ENCODE measurements at places on chromosomes 3 and 15.
A peak's percentile ranks its signal among the peaks of the same experiment; 100 is the strongest.

DNA sequence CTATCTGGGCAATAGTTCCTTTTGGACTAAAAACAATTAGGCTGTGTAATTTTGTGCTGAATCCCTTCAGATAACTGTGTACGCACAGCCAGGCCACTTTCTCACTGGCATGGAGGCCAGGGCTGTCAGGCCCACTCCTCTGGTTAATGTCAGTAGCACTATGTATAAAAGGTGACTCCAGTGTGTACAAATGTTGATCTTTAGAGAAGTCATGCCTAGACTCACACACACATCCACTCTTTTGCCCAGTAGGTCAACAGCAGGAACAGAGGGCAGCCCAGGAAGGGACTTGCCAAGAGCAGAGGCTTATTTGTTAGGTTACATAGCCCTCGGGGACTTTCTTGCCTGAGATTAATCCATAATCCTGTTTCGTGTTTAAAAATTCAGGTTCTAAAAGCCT, 416.6 kb upstream of the WNT5A start:
- no peaks in the 10 kb centered on the region for H3K4me1 ChIP-seq
- DNase-seq: no peak
- no peak overlapping the region for H3K27ac ChIP-seq

DNA sequence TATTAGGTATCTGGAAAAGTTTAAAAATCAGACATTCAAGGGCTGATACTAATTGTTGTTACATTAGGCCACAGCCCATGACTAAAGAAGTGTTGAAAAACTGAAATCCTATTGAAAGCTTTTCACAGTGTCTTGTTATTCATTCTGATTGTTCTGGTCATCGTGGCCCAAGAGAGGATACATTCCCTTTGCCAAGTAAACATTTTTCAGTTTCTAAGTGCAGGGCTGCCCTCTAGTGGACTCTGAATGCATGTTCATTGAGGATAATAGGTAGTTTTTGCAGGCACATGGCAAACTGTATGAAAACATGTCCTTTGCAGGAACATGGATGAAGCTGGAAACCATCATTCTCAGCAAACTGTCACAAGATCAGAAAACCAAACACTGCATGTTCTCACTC, 181.1 kb downstream of the MYRIP start:
- H3K27me3 ChIP-seq: no peaks in the 10 kb centered on the region
- H3K4me1 ChIP-seq: no peaks in the 10 kb centered on the region
- DNase-seq: no peak

DNA sequence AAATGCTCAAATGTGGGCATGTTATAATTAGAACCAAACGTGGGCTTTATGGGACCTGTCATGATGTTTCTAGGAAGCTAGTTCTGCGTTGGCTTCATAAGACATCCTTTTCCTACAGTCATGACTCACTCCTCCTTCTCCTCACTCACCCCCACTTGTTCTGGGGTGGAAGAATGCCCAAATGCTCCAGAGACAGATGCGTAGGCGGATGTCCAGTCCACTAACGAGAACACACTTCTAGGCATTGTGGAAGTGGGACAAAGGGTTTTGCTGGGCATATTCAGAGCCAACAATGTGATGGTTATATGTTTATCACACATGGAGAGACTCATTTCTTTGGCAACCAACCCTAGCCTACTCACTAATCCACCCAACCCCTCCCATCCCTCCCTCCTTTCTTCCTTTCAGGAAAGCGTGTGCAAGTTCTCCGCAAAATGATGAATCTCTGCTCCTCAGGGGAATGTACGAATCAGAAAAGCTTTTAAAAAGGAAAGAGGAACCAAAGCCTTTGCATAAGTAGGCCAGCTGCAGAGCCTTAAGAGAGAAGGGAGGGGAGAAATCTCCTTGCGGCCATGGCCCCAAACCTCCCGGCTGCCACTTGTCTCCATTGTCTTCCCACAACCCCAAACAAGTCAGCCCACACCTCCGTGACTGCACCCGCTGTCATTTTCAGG, 123.0 kb upstream of the SPRED1 start:
- no peak overlapping the region for H3K4me3 ChIP-seq
- no peaks in the 10 kb centered on the region for H3K36me3 ChIP-seq
- DNase-seq: peak; percentile 86
- H3K27me3 ChIP-seq: no peaks in the 10 kb centered on the region
- H3K4me1 ChIP-seq: no peaks in the 10 kb centered on the region
- H3K27ac ChIP-seq: no peak overlapping the region

DNA sequence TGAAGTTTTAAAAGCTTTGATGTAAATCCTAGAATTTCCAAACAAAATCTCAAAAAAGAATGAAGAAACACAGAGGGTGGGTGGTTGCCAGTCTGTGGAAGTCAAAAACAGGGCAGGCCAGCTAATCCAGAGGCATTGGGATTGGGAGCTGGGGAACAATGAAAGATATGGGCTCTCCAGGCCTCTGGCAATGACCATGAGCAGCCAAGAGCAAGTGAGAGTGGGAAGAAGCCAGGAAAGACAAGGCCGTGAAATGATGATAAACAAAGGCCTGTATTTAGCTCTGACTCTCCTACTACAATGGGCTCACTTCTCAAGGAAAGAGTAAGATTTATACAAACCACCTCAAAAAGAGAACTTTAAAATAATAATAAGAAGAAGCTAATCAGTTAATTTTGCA, 248.5 kb downstream of the ZMAT3 start:
- peaks cover 11% of the 10 kb centered on the region for H3K4me1 ChIP-seq
- H3K4me3 ChIP-seq: no peak overlapping the region
- DNase-seq: no peak
- H3K36me3 ChIP-seq: no peaks in the 10 kb centered on the region
- no peaks in the 10 kb centered on the region for H3K27me3 ChIP-seq

- H3K27me3 ChIP-seq: no peaks in the 10 kb centered on the region
- H3K4me1 ChIP-seq: no peaks in the 10 kb centered on the region
- no peak overlapping the region for H3K27ac ChIP-seq
- no peak overlapping the region for H3K4me3 ChIP-seq
- no peaks in the 10 kb centered on the region for H3K36me3 ChIP-seq
- DNase-seq: no peak
Measured at GRCh38 chr15:63385911-63386531, 4.4 kb upstream of the CA12 start.

GRCh38 chr3:177131927-177132636, 65.2 kb downstream of the TBL1XR1 start:
- no peak overlapping the region for H3K4me3 ChIP-seq
- no peak overlapping the region for H3K27ac ChIP-seq
- DNase-seq: no peak
- H3K4me1 ChIP-seq: peaks cover 4% of the 10 kb centered on the region

DNA sequence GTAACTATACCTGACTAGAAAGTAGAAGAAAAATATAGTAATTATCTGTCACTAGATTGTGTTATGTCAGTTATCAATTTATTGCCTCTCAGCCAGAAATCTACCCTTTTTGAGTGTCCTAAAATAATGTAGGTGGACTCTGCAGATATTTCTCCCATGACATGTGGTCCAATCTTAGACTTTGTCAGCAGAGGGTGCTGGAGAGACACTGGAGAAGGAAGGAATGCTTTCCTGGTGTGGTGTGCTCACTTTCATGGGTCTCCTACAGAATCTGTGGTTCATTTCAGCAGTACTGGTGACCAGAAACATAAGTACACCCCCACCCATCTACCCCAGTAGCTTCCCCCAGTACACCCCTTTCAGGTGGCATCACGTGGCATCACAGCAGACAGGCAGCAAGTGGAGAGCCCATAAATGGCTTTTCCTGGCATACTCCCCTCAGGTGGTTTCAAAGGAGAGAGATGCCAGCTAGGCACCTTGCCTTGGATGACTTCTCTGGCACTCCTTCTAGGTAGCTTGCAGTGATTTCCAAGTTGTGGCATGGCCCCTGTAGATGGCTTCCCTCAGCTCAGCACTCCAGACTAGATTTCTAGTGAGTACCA, 114.7 kb downstream of the GADL1 start:
- H3K4me1 ChIP-seq: no peaks in the 10 kb centered on the region
- DNase-seq: no peak
- H3K27me3 ChIP-seq: no peaks in the 10 kb centered on the region
- no peak overlapping the region for H3K27ac ChIP-seq
- H3K36me3 ChIP-seq: no peaks in the 10 kb centered on the region

DNA sequence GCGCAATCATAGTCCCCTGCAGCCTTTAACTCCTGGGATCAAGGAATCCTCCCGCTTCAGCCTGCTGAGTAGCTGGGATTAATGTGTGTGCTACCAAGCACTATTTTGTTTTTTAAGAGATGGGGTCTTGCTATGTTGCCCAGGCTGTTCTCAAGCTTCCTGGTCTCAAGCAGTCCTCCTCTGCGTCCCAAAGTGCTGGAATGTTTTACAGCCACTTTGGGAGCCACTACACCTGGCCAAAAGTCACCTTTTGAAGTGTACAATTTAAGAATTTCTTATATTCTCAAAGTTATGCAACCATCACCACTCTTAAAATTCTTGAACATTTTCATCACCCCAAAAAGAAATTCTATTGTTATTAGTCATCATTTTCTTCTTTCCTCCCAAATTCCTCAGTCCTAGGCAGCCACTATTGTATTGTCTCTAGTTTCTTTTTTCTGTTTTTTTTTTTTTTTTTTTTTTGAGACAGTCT, 17.8 kb downstream of the CDV3 start:
- no peak overlapping the region for H3K4me3 ChIP-seq
- no peaks in the 10 kb centered on the region for H3K27me3 ChIP-seq
- H3K36me3 ChIP-seq: peaks cover 6% of the 10 kb centered on the region
- H3K4me1 ChIP-seq: peaks cover 2% of the 10 kb centered on the region
- DNase-seq: no peak

- DNase-seq: no peak
- no peak overlapping the region for H3K4me3 ChIP-seq
- no peaks in the 10 kb centered on the region for H3K36me3 ChIP-seq
Measured at GRCh38 chr3:139248593-139249255, 95.1 kb upstream of the MRPS22 start.

DNA sequence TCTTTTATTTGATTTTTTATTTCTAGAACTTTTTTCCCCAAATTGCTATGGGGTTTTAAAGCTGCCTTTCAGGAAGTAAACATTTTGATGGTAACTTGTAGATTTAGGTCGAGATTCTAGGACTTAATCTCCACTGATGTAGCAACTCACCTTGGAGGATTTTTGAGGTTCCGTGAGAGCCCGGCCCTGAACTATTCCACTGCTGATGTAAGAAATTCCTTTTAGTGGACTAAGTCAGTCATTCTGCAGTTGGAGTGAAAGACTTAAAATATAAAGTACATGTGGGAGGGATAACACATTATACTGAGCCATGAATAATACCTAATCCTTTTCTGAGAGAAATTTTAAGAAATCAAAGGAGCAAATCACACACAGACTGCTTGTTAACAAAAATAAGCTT, 12.6 kb upstream of the LRRC34 start:
- H3K4me3 ChIP-seq: no peak overlapping the region
- no peak overlapping the region for H3K27ac ChIP-seq
- no peaks in the 10 kb centered on the region for H3K36me3 ChIP-seq
- no peaks in the 10 kb centered on the region for H3K27me3 ChIP-seq
- no peak for DNase-seq

- H3K27ac ChIP-seq: no peak overlapping the region
- DNase-seq: no peak
- no peaks in the 10 kb centered on the region for H3K27me3 ChIP-seq
Measured at GRCh38 chr15:29696950-29697738, 125.1 kb downstream of the TJP1 start.

- DNase-seq: no peak
- no peaks in the 10 kb centered on the region for H3K4me1 ChIP-seq
- no peaks in the 10 kb centered on the region for H3K27me3 ChIP-seq
- H3K36me3 ChIP-seq: no peaks in the 10 kb centered on the region
Measured at GRCh38 chr3:143298380-143298779, 178.8 kb downstream of the CHST2 start.

DNA sequence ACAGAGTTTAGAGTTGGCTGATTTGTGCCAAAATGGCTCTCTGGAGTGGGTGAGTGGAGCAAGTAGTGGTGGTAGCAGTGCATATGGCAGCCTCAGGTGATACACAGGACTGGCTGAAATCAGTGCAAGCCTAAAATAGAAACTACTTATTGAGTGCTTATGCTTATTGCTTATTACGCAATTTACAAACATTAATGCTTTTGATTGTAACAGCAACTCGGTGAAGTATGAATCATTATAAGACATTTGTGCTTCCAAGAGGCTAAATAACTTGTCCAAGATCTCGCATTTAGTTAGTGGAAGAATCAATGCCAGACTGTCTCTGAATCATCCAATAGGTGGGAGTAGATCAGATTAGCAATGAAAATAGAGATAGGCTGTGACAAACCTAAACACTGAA, 353.8 kb downstream of the NAALADL2 start:
- no peak for DNase-seq
- no peak overlapping the region for H3K27ac ChIP-seq
- no peaks in the 10 kb centered on the region for H3K36me3 ChIP-seq
- H3K4me1 ChIP-seq: no peaks in the 10 kb centered on the region
- H3K4me3 ChIP-seq: no peak overlapping the region

GRCh38 chr3:56874269-56874668, 72.5 kb upstream of the ARHGEF3 start:
- H3K4me1 ChIP-seq: peaks cover 2% of the 10 kb centered on the region
- no peak for DNase-seq
- no peak overlapping the region for H3K4me3 ChIP-seq
- no peaks in the 10 kb centered on the region for H3K27me3 ChIP-seq
- H3K36me3 ChIP-seq: no peaks in the 10 kb centered on the region

DNA sequence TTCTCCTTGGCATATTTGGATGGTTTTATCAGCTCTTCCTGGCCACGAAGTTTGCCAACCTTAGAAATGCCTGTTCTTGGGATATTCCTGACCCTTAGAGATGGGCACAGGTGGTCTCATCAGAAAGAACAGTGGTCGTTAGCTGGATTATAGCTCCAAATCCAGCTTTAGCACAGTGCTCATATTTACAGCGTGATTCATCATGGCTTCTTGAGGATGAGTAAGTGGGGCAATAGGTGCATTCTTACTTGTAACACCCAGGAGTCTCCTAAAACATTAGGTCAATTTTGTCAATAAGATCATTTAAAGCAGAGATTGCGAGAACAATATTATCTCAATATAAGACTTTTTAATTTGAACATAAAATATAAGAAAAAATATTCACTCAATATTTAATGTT, 191.9 kb downstream of the GABRB3 start:
- H3K4me3 ChIP-seq: no peak overlapping the region
- no peaks in the 10 kb centered on the region for H3K36me3 ChIP-seq
- no peak for DNase-seq
- H3K27ac ChIP-seq: no peak overlapping the region
- H3K4me1 ChIP-seq: no peaks in the 10 kb centered on the region

GRCh38 chr3:40989141-40990061, 209.9 kb upstream of the CTNNB1 start:
- H3K4me1 ChIP-seq: no peaks in the 10 kb centered on the region
- no peaks in the 10 kb centered on the region for H3K36me3 ChIP-seq
- no peak overlapping the region for H3K27ac ChIP-seq
- no peak overlapping the region for H3K4me3 ChIP-seq

GRCh38 chr3:156668073-156668763, 6.2 kb upstream of the TIPARP start:
- no peak overlapping the region for H3K27ac ChIP-seq
- no peaks in the 10 kb centered on the region for H3K36me3 ChIP-seq
- H3K4me1 ChIP-seq: no peaks in the 10 kb centered on the region
- no peak overlapping the region for H3K4me3 ChIP-seq
- no peak for DNase-seq

- peak overlapping the region; percentile 99 for H3K4me3 ChIP-seq
- H3K4me1 ChIP-seq: peaks cover 5% of the 10 kb centered on the region
- DNase-seq: peak; percentile 80
- no peaks in the 10 kb centered on the region for H3K27me3 ChIP-seq
Measured at GRCh38 chr3:124034016-124034843, 42.3 kb upstream of the ROPN1 start.
